ENCODE measurements at places on chromosomes 6 and 20.

DNA sequence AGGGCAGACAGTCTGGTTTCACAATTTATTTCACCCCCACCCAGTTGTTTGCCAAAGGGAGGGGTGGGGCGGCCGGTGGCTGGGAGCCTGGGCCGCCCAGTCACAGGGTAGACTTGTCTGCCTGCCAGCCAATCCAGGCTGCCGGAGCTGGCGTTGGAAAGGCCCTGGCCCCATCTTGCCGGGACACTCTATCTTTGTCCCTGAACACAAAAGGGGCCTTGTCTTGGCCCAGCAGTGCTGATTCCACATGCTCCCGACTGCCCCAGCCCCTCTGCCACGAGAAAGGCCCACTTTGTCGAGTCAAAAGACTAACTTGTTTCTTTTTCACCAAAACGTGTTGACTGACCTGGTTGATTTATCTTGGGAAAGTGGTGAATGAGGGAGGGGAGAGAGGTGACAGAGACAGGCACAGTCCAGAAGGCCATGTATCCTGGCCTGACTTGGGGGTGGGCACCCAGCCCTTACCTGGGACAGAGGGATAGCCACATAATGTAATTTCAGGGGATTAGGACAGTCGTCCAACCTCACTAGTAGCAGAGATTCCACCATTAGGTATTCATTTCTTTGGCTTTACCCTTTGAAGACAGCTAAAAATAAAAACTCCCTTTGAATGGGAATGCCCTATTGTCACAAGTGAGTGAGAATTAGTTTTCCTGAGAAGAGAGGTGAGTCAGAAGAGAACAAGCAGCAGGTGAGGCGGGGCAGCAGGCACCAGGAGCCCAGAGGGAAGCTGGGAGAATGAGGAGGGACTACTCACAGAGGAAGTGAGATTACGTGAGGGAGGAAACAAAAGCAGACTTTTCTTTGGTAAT lies 67.0 kb upstream of the SIRPA start:
- no peak for DNase-seq

DNA sequence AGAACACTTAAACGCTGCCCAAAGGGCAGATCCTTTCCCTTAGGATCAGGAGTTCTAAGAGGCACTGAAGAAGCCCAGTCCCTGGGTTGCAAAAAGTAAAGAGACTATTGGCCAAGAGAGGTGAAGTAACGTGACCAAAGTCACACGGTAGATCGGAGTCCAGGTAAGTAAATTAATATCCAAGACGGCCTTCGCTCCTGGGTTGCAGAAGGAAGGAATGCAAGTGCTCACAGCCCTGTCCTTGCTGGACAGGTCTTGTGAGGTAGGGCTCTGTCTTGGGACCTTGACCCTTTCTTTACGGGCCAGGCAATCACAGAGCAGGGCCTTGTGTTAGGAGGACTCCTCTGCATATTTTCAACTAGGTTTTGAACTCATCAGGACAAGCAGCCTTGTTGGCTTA lies 243.7 kb upstream of the PDE10A start:
- no peak for DNase-seq

- no peak for DNase-seq
These were observed 29.3 kb upstream of the IGF2R start for GRCh38 chr6:159939591-159940016.

DNA sequence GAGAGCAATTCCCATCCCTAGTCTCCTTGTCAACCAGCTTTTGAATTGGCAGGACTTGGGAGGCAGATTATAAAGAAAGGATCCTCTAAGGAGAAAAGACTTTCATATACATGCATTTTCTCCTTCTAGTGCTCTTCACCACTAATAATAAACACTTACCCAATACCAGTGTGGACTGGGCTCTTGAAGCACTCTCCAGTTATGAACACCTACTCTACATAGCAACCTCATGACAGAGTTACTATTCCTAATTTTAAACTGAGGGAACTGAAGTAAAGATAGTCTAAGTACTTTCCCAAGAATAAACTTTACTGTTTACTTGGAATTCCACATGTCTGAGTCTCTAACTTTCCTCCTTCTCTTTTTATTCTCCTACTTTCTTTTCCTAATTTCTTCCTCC lies 4.8 kb downstream of the COL9A1 start:
- no peak for DNase-seq

- no peak for DNase-seq
These were observed 46.7 kb upstream of the PKIB start for GRCh38 chr6:122563364-122564052.

- DNase-seq, result peak; percentile 2
These were observed 29.5 kb upstream of the LRRC1 start for GRCh38 chr6:53765270-53765669.

GRCh38 chr20:4322499-4322898 lies 307.1 kb upstream of the RNF24 start:
- DNase-seq, result no peak

DNA sequence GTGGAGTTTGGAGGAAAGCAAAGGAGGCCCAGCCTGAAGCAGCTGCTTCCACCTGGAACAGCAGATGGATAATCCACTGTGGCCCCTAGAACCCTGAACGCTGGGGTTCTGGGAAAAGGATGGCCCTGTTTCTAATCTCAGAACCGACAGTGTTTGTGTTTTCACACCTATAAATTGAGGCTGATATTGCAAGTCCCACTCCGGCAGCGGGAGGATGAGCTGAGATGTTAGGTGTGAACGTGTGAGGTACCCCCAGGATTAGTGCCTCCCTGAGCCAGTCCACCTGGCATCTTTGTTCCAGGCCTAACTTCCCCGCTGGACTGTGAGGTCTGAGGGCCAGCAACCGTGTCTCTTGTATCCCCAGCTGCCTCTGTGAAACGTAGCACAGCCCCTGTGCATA lies 7.8 kb upstream of the CDH4 start:
- DNase-seq, result no peak

- DNase-seq, result no peak
These were observed 352.4 kb upstream of the ADGRB3 start for GRCh38 chr6:68282646-68283045.

DNA sequence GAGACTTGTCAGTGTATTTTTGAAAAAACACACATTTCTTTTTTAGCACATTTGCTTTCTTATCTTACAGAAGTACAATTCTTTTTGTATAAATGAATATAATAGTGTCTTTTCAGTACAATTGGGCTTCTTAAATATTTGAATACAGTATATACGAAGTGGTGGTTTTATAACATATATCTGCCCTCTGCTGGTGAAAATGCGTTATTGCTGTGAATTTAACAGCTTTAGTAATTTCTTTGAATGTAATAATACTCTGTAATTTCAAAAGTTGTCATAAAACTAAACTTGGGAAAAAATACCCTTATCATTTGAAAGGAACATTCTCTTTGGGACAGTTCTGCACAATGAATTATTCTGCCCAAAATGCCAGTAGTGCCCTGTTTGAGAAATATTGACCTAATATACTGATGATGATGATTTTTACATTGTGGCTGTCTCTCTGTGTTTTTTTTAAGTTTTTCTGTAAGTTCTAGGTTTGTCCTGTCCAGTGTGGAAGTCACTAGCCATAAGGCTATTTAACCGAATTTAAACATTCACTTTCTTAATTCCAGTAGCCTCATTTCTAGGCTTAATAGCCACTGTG lies 19.0 kb downstream of the SMAP1 start:
- peak; percentile 43 for DNase-seq

- DNase-seq, result no peak
These were observed 23.8 kb upstream of the NXT1 start for GRCh38 chr20:23326774-23327173.

DNA sequence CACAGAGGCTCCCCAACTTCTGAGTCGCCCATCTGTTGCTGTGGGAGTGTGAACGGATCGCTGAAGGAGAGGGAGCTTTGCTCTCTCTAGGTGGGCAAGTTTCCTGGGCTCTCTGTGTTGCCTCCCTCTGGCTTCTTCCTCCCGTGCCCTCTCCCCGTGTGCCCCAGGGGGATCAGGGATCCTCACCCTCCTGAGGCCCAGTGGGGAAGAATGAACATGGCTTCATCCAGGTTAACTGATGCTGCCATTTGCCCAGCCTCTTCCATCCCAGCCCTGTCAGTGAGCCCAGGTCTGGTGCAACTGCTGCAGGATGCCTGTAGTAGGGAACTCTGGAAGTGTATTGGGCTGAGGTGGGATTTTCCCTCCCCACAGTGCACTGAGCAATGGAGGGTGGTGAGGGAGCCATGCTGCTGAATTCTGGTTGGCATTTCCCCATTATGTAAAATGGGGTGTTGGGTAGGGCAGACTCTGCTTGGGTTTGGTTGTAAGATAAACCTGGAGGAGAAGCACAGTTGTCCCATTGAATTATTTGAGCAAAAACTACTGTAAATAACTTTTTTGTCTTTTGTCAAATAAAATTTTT lies 12.1 kb upstream of the RAB5IF start:
- no peak for DNase-seq

GRCh38 chr20:19712721-19713260 lies 45.3 kb upstream of the RIN2 start:
- DNase-seq, result no peak

GRCh38 chr6:108157234-108157980 lies 8.4 kb upstream of the NR2E1 start:
- no peak for DNase-seq

GRCh38 chr20:58693226-58694006 lies 816 bp downstream of the NPEPL1 start:
- DNase-seq, result no peak

DNA sequence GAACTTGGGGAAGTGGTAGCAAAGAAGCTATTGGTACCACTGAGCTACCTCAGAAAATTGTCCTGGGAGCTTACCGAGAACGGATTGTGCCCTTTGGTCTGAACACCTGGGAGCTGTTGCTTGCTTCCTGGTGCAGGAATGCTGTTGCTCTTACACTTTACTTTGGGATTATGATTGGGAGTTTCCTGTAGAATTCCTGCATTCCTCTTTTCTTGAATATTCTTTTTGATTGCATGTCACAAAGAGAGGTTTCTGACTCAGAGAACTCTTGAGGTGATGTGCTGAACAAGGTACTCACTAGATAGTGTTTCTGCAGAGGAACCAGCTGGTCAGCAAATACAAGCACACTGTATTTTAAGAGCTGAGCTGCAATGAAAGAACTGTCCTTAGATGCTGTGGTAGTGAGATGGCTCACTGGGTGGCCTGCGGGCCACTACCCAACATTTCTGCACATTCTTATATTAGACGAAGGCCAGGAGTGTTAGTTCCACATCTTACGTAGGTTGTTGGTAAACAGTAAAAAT lies 35.0 kb downstream of the LRRC1 start:
- DNase-seq, result no peak

GRCh38 chr20:609371-609964 lies 641 bp downstream of the TCF15 start:
- DNase-seq, result no peak

DNA sequence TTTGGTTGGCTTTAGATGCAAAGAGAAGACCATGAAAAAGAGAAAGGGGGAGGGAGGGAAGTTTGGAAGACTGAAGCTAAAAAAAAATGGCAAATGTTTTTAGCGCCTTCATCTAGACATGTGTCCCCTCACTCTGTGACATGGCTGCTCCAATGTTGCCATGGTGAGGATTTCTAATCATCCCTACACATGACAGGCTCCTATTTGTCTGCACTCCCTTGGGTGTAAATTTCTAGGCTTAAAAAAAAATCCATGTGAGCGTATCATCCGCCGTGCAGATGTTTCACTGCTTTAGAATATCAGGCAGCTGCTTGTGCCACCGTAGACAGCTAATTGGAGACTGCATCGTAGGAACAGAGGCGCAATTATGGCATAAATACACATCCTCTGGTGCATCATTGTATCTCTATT lies 761.1 kb upstream of the MMS22L start:
- DNase-seq, result no peak

DNA sequence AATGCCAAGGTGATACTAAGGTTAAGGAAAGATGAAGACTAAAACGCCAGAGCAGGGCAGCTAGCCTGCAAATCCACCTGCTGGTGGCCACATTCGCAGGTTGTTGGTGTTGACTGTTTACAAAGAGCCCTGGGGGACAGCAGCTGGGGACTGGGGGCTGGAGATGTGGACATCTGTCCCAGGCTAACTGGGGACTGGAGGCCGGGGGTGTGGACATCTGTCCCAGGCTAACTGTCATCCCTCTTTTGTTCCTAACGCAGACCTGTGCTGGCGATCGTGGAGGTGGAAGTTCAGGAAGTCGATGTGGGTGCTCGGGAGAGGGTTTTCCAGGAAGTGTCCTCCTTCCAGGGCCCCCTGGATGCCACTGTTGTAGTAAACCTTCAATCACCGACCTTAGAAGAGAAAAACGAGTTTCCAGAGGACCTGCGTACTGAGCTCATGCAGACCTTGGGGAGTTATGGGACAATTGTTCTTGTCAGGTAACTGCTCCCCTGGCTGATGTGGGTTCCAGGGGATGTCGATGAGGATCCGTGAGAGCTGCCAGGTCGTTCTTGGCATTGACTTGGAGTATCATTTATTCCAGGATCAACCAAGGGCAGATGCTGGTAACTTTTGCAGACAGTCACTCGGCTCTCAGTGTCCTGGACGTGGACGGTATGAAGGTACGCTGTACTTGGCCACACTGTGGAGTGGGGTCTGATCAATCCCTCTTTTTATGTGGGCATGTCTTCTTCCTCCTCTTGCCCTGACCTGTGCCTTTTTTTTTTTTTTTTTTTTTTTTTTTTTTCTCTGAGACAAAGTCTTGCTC lies 87.0 kb downstream of the SERAC1 start:
- no peak for DNase-seq

DNA sequence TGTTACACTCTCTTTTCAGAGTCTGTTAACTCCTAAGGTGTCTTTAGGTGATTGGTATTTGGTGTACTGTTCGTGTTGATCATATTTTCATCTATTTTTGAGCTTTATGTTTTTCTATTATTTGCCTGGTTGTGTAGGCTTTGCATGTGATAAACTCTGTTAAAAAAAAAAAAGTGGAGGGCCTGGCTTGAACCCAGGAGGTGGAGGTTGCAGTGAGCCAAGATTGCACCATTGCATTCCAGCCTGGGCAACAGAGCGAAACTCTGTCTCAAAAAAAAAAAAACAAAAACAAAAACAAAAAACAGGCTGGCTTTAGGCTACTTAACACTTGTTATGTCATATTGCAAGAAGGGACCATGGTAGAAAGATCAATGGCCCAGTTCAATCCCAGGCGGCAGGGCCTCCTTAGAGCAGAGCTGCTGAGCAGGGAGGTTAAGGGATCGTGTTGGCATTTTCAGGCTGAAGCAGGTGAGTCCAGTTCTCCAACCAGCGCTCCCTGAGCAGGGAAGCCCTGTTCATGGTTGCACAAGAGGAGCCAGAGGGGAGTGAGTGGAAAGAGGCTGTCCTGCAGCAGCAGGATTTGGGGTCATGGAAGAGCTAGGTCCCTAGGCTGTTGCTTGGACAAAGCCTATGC lies 8.5 kb downstream of the PYGB start:
- DNase-seq, result no peak

GRCh38 chr6:19327661-19328060 lies 509.5 kb upstream of the ID4 start:
- no peak for DNase-seq

DNA sequence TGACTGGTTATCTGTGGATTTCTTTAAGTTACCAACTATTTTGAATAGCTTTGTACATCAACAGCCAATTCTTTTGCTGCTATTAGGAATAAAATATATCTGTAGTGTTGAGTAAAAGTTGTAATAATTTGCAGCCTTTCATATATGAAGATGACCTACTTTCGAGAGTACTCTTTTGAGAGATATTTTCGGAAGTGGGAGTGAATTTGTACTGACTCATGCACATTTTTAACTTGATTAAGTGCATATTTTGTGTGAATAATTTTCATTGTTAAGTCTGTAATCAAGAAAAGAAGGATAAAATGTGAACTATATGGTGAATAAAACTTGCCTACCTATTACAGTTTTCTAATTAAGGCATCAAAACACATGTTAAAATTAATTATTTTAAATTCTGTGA lies 51.9 kb downstream of the L3MBTL3 start:
- no peak for DNase-seq

All from LHCN-M2 (cell line).